Trophoblast cell (in vitro differentiated cells and primary cell): ENCODE measurements at places on chromosomes 3 and 15.

- DNase-seq, result no peak
Observed at GRCh38 chr3:157610876-157611535, 107.8 kb upstream of the VEPH1 start.

DNA sequence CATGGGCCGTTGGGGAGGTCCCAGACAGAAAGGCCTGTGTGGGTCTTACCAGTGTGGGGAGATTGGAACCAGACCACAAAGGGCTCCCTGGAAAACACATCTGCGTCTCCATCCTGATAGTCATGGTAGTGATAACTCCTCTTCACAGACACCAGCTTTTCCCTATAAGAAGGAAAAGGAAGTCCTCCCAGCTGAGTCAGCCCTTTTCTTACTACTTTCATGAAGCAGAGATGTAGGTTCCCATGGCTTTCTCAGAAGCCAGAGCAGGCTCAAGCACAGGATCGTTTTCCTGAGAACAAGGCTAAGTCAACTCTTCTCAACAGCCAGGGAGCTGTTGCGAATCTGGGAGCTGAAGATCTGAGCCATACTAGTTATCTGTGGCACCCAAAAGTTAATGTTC, 6.1 kb downstream of the DNASE1L3 start:
- no peak for DNase-seq

DNA sequence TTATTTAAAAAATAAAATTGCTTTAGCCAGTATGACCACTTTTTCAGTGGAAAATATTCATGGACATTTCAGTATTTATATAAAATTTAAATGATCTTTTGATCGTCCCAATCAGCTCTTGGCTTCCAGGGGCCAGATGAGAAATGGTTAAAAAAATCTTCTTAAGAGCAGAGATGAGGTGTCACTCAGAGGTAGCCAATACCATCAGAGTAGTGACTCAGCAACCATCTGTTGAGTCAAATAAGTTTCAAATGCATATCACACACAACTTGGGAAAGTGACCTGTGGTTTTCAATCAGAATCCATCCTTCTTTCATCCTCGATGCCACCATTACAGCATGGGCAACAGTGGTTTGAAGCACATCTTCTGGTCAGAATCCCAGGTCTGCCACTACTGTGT, 958.8 kb upstream of the NR2F2 start:
- no peak for DNase-seq

GRCh38 chr3:10506696-10507095, 1.3 kb upstream of the ATP2B2 start:
- DNase-seq, result no peak

GRCh38 chr15:32792436-32792835, 74.6 kb downstream of the GREM1 start:
- no peak for DNase-seq

GRCh38 chr3:183980403-183980802, 37.3 kb downstream of the ABCC5 start:
- no peak for DNase-seq

GRCh38 chr3:197397838-197398237, 99.4 kb upstream of the DLG1 start:
- no peak for DNase-seq

DNA sequence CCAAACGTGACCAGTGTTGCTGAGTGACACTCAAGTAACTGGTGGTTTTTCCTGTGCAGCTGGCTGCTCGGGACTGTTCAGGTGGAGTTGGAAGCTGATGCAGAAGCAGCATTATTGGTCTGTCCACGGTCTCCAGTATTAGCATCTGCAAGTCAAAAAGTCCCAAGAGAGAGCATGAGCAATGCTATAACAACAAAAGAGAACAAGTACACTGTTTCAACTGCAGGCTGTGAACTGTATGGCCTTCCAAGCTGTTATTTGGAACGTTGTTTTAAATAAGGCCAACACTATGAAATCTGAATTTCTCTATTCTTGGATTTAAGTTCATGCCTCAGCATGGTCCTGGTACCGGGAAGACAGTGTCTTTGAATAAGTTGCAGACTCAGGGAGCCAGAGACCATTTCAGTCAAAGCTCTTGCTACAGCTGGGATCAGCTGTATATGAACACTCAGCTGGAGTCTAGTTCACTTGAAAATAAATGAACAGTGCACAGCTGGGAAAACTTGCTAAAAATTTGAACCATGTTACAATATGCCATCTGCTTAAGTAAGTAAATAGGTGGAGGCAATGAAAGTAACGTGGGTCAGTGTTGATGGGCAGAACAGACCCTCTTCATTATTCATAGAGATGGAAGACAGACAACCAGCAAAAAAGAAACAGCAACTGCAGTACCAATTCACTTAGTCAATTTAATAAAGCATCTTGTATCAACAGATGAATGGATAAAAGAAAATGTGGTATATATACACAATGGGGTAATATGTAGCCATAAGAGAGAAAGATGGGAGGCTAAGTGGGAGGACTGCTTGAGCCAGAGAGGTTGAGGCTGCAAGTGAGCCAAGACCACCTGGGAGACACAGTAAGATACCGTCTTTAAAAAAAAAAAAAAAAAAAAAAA, 45.1 kb downstream of the NR1I2 start:
- DNase-seq, result no peak

- no peak for DNase-seq
Observed at GRCh38 chr3:99473321-99473751, 165.1 kb upstream of the COL8A1 start.

GRCh38 chr3:157529751-157530150, 26.5 kb upstream of the VEPH1 start:
- no peak for DNase-seq

- no peak for DNase-seq
Observed at GRCh38 chr3:196314597-196314996, 3.4 kb downstream of the DYNLT2B start.
